Smooth muscle cell of the coronary artery (primary cell): ENCODE measurements at places on chromosomes 5 and 9. TPM values are rescaled to one million over a fixed set of nuclear protein-coding genes. Genes with fewer than 3 reads are reported as not detected.

The IFNA2 gene
- total RNA-seq, result not detected in 2 replicates

The IQGAP2 gene
- total RNA-seq, result 1.2 and 3.2 TPM in 2 replicates

The ACOT12 gene
- not detected in 2 replicates for total RNA-seq

The DCAF10 gene
- 12.9 and 13.2 TPM in 2 replicates for total RNA-seq
